Umbilical cord (tissue), 2 donors: ENCODE measurements at places on chromosomes 11 and 22. TPM values are rescaled to one million over a fixed set of nuclear protein-coding genes. Genes with fewer than 3 reads are reported as not detected.

The TRPM5 gene
- not detected for total RNA-seq

The CACNA1I gene
- total RNA-seq = 0.48 TPM

The KRTAP5-11 gene
- 8.9 TPM for total RNA-seq

- DNase-seq = no peak
These were observed 430.6 kb downstream of the BUD13 start for GRCh38 chr11:116342148-116342547.

DNA sequence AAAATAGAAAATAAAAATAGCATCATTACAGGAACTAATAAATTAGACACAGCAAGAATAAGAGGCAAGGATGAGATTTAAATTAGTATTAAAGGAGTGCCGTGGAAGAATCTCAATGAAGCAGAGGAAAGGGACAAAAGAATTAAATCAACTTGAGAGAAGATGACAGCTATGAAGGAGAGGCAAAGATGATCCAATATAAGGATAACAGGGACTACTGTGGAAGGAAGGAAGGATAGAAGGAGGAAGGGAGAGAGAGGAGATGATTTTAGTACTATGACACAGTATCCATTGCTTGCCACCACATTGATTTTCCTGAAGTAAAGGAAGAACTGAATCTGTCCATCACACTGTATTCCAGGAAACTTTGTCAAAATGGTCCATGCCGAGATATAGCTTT is 98.0 kb downstream of the EFCAB6 start:
- DNase-seq = no peak

DNA sequence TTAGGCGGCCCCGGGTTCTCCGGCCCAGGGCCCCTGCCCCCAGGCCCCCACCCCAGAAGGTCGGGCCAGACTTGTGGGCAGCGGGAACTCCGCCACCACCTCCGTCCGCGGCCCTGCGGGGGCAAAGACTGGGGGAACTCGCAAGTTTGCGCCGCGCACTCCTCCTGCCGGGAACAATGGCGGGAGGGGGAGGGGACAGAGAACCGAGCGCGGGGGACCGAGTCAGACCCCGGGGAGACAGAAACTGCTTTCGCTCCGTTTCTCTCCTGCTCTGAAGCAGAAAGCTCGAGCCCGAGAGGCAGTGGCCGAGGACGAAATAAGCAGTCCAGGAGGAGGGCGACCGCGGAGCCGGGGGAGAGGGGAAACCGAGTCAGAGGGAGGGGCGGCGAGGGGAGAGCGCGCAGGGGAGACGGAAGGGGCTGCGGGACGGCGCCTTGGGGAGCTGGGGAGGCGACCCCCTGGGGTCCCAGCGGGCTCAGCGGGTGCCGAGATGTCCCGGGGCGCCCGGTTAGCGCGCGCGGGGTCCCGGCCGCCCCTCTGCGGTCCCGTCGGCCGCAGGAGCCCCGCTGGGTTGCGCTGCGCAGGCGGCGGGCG is 555 bp downstream of the TP53I11 start:
- no peak for DNase-seq

GRCh38 chr11:126992065-126992803 is 8.3 kb downstream of the KIRREL3 start:
- DNase-seq = no peak

DNA sequence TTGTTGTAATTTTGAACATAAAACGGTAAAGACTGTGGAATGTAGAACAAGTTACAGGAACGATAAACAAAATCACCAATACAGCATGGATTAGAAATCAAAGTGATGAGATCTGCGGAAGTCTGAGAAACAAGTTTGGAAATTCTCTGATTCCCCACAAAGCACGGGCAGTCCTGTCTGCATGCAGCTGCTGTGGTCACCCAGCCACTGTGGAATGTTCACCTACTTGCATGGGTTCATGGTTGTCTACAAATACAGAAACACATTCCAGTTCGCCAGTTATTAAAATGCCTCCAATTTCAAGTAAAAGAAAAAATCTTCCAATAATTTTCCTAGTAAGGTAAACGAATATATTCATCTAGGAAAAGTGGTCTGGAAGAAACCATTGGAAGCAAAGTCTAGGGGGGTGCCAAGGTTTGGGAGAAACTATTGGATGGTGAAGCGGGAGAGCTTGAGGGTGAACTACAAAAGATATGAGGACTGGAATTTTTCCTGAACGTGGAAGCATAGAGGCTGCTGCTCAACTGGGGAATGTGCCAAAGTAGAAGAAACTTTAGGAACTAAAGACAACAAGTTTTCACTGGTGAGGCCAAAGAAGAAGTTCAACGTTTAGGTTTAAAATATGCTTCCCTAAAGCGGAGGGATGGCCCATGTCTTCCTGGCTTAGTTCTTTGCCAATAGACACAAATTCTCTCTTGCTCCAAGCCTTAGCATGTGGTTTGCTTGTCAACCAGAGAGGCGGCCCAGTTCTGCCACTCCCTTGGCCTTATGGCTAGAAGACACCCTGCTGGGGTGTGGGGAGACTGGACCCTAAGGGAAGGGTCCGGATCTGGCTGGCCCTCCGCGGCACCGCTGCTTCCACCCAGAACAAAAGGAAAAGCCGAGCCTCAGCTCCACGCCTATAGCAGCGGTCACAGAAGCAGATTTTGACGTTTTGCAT is 70.2 kb downstream of the CTTN start:
- peak; percentile 12 for DNase-seq

DNA sequence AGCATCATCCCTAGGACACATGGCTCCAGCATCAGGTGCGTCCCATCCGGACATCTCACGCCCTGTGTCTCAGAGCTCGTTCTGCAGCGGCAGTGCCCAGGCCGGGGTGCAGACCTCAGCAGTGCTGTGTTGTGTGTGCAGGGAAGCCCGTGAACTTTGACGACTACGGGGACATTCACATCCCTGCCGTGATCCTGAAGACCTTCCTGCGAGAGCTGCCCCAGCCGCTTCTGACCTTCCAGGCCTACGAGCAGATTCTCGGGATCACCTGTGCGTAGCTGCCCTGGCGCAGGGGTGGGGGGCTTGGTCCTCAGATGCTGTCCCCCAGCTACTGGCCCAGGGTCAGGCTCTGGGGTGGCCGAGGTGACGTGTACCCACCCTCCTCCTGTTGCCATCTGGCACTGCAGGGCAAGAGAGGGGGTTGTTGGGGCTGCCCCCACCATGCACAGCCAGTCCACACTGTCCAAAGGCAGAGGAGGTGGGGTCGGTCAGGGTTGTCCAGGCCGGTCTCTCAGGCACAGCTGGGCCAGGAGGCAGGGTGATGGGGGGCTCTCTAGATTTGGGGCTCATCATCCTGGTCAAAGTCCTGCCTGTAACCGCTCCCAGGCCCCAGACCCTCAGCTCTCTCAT is 96.5 kb downstream of the ARHGAP8 start:
- no peak for DNase-seq

DNA sequence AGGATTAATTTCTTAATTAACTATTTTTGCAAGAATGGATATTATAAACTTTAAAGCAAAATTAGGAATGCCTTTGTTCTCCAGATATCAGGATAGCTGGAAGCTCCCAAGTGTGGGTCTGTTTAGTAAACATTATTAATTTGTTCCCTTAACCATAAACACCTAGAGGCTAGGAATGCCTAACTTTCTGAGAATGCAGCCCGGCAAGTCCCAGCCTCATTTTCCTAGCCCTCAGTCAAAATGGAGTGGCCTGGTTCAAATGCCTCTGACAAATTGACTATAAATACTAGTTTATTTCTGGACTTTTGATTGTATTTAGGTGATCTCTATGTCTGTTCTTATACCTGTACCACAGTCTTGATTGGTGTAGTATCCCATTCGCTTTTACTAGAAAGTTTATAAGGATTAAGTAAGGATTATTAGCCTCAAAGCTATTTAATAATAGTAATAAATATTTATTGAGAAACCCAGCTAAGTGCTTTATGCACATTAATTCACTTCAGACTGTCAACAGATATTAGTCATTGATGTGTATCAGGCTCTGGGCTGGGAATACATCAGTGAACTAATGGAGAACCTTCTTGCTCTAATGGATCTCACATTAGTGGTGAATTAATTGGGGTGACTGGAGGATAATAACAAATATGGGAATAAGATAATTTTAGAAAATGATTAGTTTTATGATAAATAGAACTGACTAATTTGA is 25.8 kb downstream of the PPME1 start:
- no peak for DNase-seq

DNA sequence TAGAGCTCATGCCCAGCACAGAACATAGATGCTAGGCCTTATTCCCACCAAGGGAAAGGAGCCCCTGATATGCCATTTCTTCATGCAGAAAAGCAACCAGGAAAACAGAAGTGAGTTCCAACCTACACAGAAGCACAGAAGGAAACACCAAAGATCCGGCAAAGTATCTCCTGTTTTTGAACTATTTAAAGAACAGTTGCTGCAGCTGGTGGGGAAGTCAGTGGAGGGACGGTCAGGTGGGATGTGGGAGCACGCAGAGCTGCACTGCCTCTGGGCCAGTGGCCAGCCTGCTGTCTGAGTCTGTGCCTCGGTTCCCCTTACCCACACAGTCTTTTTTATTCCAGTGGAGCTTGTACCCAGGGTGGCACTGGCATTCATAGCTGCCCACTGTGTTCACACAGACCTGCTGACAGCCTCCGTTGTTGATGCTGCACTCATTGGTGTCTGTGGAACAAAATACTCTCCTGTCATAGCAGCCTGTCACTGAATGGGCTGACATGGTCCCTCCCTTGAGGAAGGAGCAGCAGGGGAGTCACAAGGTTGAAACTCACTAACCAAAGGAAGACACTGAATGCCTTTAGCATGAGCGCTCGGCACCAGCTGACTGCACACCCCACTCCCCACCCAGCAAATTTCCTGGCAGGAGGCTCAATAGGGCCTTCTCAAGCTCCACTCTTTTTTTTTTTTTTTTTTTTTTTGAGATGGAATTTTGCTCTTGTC is 37.9 kb downstream of the SCUBE2 start:
- DNase-seq = no peak

DNA sequence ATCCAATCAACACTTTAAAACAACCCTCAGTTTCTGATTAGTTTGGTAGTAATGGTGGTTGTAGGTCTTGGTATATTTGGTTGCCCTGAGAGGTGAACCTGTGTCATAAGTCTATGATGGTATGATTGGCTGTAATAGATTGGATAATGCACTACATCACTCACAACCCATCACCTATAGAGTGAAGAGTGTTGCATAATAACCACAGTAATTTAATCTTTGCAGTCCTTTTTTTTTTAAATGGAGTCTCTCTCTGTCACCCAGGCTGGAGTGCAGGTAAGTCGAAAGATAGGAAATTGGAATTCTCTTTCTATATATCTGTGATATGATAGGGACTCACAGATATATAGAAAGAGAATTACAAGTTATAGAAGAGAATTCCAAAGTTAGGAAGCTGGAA is 133.4 kb upstream of the PGR start:
- no peak for DNase-seq

DNA sequence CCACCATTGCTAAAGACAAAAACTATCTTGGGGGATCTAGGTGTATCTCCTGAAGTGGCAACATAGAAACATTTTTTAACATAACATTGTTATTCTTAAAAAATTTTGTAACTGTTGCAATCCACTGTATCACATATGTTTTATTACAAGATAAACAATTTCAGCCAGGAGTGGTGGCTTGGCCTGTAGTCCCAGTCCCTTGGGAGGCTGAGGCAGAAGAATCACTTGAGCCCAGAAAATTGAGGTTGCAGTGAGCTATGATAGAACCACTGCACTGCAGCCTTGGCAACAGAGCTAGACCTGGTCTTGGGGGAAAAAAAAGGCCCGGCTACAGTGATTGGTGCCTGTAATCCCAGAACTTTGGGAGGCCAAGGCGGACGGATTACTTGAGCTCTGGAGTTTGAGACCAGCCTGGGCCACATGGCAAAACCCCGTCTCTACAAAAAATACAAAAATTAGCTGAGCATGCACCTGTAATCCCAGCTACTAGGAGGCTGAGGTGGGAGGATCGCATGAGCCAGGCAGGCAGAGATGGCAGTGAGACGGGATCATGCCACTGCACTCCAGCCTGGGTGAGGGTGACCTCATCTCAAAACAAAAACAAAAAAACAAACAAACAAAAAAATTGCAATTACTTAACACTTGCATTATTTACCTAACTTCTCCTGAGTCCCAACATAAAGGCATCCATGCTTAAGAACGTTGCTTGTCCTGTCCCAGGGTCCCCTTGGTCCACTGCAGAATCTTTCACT is 1.5 kb upstream of the DEPDC5 start:
- DNase-seq = no peak

DNA sequence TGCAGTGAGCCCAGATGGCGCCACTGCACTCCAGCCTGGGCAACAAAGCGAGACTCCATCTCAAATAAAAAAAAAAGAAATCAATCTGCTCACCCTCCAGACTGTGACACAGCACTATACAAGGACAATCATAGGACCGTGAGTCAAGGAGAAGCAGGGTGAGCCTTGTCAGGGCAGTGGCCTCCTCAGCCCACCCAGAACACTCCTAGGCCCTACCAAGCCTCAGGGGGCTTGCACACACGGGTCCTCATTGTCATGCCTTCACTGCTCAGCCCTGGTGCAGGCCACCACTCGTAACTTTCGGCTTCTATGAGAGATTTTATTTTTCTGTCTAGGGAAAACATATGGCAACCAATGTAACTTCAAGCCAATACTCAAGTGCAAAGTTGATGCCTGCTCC is 35.8 kb downstream of the DGCR2 start:
- DNase-seq = no peak

DNA sequence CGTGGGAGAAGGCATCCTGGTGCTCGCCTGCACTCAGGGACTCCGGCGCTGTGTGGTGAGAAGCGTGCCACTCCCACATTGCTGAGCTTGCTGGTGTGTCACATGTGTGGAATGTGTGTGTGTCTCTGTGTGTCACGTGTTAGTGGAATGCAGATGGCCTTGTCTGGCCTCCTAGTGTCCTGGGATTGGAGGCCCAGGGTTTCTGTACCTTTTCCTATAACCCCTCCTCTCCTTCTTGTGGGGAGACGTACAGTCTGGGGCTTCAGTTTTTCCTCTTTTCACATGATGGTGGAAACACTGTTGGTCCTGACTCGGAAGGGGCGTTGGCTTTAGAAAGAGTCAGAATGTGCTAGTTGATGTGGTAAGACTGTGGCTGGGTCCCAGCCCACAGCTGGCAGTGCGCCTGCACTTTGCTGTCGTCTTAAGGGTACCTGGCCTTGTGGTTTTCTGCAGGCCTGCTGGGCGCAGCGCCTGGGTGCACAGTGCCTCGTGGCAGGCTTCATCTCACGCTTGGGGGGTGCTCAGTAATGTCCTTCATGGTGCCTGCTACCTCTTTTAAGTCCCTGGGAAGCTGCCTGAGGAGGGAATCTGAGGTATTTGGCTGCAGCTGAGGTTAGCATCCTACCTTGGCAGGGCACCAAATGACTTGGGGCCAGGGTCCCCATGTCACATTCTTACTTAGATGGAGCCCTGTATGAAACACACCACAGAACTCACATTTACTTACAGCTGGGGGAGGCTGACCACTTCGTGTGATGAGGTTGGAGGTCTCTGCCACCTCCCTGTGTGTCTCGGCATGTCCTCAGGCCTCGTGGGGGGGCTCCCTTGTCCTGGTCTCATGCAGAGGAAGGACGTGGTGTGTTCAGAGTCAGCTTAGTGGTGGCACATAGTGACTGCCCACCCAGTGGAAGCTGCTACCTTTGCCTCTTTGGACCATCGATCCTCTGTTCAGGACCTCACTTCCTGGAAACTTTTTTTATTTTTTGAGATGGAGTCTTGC is 61.9 kb downstream of the MED15 start:
- peak; percentile 92 for DNase-seq

- DNase-seq = no peak
These were observed 216.6 kb downstream of the CEP164 start for GRCh38 chr11:117544130-117544800.

GRCh38 chr22:39292031-39292462 is 27.4 kb downstream of the RPL3 start:
- DNase-seq = no peak
